ENCODE measurements at places on chromosomes 4 and X.

- DNase-seq, result no peak
Measured at GRCh38 chr4:26126994-26127393, 193.8 kb upstream of the RBPJ start.

- DNase-seq, result no peak
Measured at GRCh38 chr4:127995776-127996175, 30.6 kb downstream of the ABHD18 start.

GRCh38 chrX:129957241-129958082 lies 25.0 kb upstream of the BCORL1 start:
- DNase-seq, result peak; percentile 78

DNA sequence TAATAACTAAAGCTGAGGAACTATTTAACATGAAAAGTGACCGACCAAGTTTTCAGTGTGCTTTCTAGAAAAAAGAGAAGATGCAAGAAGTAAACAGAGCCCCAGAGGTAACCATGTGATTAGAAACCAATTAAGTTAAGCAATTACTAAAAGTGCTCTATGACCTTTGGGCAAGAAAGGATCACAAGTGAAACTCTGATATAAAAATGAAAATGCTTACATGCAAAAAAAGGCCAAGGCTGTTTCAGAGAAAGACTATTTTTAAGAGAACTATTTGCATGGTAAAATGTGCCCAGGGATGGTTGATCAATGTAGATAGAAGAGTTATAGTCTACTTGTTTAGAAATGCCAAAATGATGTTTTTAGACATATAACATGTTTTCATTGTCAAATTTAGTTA lies 22.0 kb downstream of the KLHL15 start:
- no peak for DNase-seq

DNA sequence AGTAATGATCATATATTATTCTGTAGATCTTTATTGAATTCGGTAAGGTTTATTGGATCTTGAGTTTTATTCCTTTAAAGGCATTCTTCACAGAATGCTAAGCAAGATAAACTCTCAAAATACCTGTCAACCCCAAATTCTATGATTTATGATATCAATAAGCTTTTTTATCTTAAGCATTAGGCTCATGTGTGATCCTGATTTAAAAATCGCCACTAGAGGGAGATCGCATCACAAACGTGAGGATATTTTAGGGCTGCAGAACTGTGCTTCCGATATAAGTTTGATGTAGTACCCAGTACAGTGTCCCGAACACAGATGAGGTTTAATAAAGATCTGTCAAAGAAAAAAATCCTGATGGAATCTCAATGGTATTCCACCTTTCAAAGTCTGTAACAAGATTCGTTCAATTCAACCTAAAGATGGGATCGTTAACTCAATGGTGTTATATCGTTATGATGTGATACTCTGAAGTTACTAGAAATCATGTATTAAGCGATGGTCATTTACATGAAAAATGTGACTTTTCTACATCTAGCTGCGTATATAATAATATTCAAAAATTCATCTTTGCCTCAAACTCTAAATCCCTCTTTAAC lies 169.0 kb downstream of the CORIN start:
- DNase-seq, result no peak

- no peak for DNase-seq
Measured at GRCh38 chr4:1408418-1408817, 2.2 kb upstream of the NKX1-1 start.

GRCh38 chrX:38220024-38220414 lies 652 bp downstream of the SRPX start:
- DNase-seq, result peak; percentile 59

DNA sequence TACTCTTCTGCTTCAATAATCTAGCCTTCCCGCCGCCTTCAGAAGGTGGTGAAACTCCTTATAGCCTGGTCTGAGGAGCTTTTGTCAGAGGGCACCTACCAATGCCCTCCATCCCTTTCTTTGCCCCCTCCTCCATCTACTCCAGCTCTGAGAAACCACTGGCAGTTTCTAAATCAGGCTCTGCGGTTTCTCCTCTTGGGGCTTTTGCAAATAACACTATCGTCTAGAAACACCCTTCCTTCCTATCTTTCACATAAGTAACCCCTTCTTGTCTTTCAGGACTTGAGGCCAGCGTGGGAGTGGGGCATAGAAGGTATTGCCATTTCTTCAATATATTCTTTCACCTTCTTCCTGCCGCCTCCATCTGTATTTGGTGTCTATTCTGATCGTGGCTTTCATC lies 1.2 kb upstream of the EFHC2 start:
- DNase-seq, result no peak

DNA sequence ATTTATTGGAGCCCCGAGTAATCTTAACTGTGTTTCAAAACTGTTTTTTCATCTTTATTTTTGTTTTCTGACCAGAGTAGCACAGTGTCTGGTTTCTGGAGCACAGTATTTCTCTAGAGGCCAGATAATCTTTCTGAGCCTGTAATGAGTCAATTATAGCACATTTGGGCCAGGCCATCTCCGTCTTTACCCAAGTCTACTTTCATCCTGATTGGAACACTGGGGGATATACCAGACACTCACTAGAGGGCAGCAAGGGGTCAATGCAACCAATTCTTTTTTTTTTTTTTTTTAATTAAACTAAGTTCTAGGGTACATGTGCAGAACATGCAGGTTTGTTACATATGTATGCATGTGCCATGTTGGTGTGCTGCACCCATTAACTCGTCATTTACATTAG lies 282.0 kb downstream of the ARHGAP24 start:
- no peak for DNase-seq

- DNase-seq, result no peak
Measured at GRCh38 chrX:134603806-134604700, 54.2 kb downstream of the PLAC1 start.

- no peak for DNase-seq
Measured at GRCh38 chr4:60992037-60992436, 208.1 kb upstream of the ADGRL3 start.

DNA sequence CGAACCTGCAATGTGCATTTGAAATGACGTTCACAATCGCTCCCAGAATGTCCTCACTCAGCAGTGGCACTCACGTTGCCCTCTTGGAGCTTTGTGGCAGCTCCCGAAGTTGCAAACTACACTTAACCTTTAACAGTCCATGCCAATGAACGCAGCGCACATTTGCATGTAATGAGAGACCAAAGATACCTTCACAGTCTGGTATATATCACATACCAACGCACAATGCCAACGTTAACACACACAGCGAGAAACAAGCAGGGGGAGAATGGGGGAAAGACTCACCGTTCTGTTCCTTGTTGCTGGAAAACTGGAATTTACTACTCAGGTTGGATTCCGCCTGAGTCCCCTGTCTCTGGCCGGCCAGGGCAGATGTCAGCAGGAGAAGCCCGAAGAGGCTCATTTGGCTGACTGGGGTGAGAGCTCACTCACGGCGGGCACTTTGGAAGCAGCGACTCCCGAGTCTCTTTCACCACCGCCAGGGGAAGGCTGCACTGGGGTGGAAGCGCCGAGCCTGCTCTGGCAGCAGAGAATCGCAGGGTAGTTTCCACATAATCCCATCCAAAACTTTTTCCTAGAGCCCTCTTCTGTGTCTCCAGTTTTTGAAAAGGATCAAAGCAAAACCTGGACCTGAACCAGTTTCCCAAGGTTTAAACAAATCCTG lies 966 bp downstream of the PDGFC start:
- peak; percentile 42 for DNase-seq

DNA sequence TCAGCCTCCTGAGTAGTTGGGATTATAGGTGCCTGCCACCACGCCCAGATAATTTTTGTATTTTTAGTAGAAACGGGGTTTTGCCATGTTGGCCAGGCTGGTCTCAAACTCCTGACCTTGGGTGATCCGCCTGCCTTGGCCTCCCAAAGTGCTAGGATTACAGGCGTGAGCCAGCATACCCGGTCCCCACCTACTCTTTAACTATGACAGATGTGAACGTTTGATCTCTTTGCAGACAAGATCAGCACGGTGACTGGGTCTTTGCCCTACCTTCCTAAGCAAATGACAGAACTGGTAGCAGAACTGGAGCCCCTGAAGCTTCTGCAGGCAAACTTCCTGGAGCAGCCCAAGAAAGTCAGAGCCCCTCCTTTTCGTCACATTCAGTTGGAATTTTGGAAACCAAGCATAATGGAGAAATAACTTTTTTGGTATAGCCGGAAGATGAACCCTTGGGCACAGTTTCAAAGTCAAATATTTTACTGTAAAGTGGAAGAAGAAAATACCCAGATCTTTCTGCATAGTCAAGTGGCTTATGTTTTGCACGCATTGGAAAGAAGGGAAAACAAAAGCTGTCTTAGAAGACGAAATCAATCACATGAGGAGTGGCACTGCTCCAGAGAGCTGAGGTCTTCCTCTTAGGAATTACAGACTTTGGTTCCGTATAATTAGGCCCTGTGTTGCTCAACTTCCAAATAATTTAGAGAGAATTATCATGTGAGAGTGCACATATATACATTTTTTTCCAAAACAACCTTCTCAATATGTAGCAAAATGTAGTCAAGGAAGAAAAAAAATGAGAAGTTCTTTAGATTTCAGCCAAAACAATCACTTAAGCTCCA lies 90.6 kb downstream of the SORBS2 start:
- DNase-seq, result no peak

DNA sequence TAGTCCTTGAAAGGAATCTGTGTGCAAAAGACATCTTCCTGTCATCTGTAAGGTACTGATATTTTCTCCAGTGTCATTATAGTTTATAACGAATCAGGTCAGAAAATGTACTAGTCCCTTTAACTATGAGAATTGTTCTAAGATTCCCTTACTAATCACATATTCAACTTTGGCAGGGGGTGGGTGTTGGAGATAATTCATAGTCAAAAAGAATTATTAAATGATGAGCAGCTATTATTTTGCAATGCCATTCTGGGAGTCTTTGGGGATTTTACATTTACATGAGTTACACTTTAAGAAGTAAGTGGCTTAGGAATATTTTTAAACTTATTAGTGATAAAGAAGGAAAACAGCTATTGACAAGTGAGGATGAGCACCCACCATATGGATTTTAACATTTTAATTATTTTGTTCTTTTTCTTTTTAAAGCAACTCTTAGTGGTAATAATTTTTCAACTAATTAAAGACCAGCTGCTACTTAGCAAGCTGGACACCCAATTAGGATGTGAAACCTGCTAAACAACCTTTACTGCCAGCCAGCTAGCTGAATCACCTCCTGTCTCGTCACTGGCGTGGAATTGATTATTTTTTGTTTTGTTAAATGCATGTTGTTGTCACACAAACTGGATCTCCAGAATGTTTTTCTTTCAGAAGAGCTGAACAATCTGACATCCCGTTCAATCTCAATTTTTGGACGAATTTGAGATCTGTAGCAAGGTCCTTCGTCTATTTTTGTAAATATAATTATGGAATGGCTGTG lies 219.2 kb downstream of the ARAP2 start:
- no peak for DNase-seq

DNA sequence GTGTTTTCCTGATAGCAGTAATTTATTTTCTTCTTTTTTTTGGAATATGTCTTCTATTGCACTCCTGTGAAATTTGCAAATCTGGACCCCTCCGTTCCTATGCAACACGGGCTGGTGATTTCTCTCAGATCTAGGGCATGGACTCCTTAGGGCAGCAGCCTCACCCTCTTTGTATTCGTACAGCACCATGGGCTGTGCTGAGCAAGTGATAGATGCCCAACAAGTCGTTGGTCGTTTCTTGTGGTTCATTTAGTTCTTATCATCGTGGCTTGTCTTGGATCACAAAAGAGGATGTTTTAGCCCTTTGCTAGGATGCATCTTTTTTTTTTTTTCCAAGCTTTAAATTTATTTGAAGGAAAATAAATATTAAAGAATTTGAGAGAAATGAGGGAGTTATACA lies 82.1 kb downstream of the ARHGAP10 start:
- DNase-seq, result no peak

Data from posterior cingulate gyrus (tissue), 11 donors.